ENCODE measurements at places on chromosomes 2 and 18.

DNA sequence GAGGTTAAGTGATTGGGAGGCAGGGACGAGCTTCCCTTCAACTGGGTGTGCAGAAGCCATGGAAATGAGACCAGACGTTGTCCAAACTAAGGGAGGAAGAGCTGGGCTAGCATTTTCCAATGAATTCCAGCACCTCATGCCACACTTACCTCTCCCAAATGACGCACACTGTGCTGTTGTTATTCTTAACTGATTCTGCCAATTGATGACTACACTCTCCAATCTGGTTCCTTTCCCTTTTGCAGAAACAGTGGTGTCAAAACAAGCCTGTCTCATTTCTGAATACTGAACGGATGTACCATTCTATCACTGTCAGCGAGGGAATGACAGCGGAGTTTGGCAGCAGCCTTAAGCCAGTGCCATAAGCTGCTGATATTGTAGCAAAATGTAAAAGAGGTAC lies 380.5 kb upstream of the HNRNPA3 start:
- DNase-seq: no peak

DNA sequence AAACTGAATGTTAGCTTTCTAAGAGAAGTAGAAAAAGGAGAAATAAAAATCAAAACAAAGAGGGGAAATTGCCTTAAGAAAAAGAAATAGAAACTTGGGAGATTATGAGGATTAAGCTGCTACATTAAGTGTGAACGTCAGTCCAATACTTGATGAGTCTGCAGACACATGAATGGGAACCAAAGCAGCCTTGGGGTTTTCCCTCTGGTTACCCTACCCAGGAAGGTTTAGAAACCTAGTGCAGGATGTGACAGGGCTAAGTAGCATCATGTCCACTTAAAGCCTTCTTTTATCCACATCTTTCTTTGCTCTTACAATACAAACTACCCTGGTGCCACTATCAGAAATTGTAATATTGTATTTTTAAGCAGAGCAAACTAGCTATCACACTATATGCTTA lies 22.3 kb downstream of the SLC35F5 start:
- DNase-seq: no peak

- no peak for DNase-seq
Observed at GRCh38 chr18:31720867-31721266, 36.5 kb upstream of the B4GALT6 start.

- DNase-seq: no peak
Observed at GRCh38 chr2:105443617-105444598, 45.1 kb upstream of the FHL2 start.

GRCh38 chr2:120430957-120431356 lies 85.0 kb downstream of the INHBB start:
- no peak for DNase-seq

GRCh38 chr2:1742681-1743395 lies 1.5 kb downstream of the PXDN start:
- DNase-seq: no peak

GRCh38 chr2:56191617-56192016 lies 7.8 kb downstream of the CCDC85A start:
- DNase-seq: no peak

GRCh38 chr2:96604104-96604503 lies 34.0 kb downstream of the KANSL3 start:
- no peak for DNase-seq

DNA sequence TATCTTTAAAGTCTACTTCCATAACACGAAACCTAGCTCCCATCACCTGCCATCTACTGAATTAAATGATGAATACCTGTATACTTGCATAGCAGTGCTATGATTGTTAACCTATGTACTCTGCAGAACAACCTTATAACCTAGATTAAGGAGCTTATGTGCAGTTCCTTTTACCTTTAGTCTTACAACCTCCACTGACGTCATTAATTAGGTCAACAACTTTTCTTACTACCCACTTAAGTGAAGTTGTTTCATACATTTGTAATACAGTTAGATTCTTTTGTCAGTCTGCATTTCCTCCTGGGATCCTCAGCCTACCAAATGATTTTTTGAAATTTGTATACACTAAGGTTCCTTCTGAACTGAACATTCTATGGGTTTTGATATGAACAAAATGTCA lies 1082.3 kb downstream of the SUCLG1 start:
- DNase-seq: no peak

GRCh38 chr18:57008001-57008686 lies 138.7 kb upstream of the BOD1L2 start:
- no peak for DNase-seq

GRCh38 chr2:77144772-77145171 lies 377.4 kb downstream of the LRRTM4 start:
- DNase-seq: no peak

DNA sequence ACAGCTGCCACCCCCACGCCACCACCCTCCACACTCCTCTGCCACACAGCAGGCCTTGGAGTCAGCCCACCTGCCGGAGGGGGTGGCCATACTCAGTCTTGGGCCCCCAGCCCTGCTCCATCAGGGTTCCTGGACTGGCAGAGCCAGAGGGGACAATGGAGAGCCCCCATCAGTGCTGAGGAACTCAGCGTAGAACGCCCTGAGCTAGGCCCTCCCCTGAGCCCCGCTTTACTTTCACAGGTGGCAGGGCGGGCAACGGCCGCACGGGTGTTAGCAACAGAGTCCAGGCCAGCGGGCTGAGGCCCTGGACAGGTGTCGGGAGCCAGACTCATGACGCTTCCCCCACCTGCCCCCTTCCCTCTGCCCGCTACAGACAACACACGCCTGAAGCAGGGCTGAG lies 47.1 kb downstream of the FOSL2 start:
- no peak for DNase-seq

- DNase-seq: no peak
Observed at GRCh38 chr2:101223814-101224231, 28.9 kb upstream of the CNOT11 start.

GRCh38 chr2:17245906-17246305 lies 272.3 kb downstream of the RAD51AP2 start:
- DNase-seq: no peak

Data from activated CD8-positive, alpha-beta memory T cell treated with anti-CD3 and anti-CD28 coated beads for 1 hour (primary cell).